H7 (cell line): ENCODE measurements at places on chromosomes 3 and 15. TPM values are rescaled to one million over a fixed set of nuclear protein-coding genes. Genes with fewer than 3 reads are reported as not detected.
A peak's percentile ranks its signal among the peaks of the same experiment; 100 is the strongest.

DNA sequence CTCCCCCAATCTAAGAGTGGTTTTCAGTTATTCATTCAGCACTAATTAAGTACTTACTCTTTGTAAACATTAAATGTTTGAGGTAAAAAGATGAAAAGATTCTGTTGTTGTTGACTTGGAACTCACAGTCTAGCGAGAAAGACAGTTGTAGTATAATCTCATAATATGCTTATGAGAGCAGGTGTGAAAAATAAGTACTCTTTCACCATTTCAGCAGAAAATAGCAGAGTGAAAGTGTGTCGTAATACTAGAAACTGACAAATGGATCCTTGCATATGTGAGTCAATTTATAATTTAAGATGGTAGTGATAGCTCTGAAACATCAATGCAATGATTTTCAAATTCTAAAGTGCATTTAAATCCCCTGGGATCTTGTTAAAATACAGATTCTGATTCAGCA, 618.8 kb upstream of the CCDC54 start:
- no peak for DNase-seq

DNA sequence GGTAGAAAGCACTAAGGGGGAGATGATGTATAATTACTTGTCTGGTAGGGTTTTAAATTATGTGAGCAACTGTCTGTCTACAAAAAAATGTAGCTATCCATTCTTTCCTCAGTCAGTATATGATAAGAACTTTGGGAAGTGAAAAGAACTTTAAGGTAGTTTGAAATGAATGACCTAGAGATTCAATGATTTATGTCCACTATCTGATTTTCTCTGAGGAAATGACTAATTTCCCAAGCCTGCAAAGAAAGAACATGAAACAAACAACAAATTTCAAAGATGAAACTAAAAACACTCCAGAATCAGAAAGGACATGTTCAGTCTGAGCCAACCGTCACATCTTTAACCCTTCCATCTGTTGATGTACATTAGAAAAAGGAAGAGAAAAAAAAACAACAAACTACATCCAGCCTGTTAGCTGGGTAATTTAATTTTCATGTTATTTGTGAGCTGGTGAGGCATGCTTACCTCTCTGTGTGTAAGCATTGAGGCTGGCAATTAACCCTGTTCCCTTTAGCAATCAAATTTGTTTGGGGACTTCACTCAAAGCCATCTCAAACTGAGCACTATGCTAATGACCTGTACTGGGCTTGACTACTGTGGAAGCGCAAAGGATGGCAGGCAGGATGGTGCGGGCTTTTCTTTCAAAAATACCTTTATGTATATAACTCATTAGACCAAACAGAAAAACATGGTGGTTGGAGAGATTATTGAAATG, 220.1 kb downstream of the TUSC7 start:
- DNase-seq = no peak

DNA sequence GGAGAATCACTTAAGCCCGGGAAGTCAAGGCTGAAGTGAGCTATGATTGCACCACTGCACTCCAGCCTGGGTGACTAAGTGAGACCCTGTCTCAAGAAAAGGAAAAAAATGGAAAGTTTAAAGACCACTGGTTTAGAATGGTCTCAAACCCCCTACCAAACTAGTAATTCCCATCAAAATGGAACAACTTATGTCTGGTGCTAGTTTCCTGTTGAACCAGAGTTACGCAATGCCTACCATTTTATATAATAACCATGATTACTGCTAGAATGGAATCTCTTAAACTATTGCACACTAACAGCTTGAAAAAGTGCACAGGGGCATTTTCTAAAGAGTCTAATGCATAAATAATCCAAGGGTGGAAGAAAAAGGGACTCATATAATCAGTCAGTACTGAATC, 43.6 kb downstream of the DMXL2 start:
- DNase-seq = no peak

GRCh38 chr15:101246391-101246790, 5.5 kb downstream of the CHSY1 start:
- no peak for DNase-seq

DNA sequence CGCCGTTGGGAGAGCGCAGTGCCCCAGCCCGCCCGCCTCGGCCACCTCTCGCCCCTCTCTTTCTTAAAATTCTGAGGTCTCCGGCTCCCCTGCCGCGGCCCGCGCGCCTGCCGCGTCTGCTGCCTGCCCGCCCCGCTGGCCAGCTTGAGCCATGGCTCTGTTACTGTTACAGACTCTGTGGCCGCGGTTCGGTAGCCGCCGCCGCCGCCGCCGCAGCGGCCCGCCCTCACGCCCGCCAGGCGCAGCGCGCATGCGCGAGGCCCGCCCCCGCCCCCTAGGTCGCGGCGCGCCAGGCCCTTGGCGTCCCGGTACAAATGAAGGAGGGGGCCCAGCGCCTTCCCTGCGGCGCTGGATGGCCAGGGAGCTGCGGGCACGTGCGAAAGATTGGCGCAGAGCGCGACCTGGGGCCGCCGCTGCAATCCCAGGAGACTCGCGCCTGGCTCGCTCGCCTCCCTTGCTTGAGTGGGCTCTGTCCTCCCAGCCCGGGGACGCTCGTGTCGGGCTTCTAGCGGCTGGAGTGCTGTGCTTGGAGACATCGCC, at the start of gene ONECUT1:
ONECUT1 (minus strand) TSS at position 168 of the 540 bp plus-strand sequence. CDS start 452 bp downstream, outside the sequence.
- DNase-seq = peak; percentile 96

Gene CNTN6
- not detected in 2 replicates for total RNA-seq
